ENCODE measurements at places on chromosomes 5 and 9.

- DNase-seq = no peak
Observed at GRCh38 chr9:70625078-70625477, 210.6 kb upstream of the KLF9 start.

DNA sequence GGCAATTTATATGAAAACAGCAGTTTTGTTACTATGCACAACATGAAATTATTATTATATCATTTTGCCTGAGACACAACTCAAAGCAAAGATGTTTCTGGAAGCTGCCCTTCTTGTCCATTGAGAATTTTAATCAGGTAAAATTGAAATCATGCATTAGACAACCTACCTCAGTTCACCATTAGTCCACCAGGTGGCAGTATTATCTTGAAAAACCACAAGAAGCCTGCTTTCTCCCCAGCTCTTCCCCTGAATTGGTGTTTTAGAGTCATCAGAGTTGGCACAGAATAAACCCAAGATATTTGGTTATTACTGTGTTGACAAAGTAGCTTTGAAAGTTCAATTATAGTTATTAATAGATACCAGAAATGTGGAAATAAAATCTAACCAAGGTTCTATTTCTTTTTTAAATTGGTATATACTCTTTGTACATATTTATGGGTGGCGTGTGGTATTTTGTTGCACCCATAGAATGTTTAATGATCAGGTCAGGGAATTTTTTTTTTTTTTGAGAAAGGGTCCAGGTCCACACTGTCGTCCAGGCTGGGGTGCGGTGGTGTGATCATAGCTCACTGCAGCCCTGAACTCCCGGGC is 25.7 kb downstream of the UTP15 start:
- peak; percentile 45 for DNase-seq

DNA sequence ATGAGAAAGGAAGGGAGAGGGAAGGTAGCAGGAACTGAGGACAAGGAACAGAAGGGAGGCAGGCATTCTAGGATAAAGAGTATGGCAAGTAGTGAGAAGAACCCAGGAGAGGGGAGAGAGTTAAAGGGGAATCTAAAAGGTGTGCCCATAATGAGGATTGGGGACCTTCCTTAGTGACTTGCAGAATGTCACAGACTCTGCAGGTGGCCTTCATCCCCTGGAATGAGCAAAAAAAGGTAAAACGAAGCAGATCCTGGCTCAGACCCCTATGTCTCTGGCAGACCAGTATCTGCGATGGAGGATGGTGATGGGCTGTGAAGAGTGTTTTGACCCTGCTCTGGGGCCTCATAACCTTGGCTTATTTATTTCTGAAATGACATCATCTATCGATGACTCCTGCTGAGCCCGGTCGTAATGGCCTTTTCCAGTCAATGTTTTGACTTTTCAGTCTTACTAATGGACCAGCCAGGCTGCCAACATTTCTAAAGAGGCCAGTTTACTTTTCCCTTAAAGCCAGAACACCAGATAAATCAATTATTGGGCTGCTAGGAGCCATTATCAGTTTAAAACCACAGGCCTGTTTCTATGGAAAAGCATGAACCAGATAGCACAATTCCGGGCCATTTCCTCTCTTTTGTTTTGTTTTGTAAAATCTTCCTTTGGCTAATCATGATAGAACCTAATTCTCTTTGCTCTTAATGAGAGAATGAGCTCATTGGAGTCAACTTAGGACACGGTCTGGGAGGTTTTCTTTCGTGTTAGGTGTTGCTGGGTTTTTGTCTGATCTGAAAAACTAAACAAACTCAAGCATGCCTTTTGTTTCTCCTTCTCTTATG is 3.1 kb downstream of the TMOD1 start:
- peak; percentile 70 for DNase-seq

DNA sequence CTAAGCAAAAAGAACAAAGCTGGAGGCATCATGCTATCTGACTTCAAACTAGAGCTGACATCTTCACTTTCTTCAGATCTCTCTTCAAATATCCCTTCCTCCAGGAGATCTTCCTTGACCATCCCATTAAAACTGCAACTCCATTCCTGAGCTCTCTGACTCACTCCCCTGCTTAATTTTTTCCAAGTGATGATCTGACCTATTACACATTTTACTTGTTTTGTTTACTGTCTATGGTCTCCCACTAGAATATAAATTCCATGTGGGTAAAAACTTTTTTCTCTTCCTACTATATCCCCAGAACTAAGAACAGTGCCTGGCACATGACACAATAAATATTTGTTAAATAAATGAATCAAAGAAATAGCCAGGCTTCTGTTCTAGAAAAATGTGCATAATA is 87.5 kb downstream of the SLIT3 start:
- no peak for DNase-seq

GRCh38 chr5:21397693-21398092 is 1409.7 kb upstream of the CDH18 start:
- DNase-seq = no peak

DNA sequence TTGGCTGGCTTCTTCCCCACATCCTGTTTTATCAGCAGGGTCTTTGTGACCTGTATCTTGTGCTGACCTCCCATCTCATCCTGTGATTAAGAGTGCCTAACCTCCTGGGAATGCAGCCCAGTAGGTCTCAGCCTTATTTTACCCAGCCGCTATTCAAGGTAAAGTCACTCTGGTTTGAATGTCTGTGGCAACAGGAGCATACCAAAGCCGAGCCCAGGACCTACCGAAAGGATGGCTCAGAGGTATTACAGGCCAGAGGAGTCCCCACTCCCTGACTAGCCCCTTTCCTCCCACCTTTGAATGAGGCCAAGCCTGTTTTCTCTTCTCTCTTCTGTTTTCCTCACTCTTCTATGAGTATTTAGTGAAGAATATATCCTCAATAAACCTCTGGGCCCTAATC is 271.3 kb downstream of the OSTF1 start:
- no peak for DNase-seq

GRCh38 chr5:90640484-90641059 is 82.0 kb downstream of the ADGRV1 start:
- DNase-seq = peak; percentile 20

DNA sequence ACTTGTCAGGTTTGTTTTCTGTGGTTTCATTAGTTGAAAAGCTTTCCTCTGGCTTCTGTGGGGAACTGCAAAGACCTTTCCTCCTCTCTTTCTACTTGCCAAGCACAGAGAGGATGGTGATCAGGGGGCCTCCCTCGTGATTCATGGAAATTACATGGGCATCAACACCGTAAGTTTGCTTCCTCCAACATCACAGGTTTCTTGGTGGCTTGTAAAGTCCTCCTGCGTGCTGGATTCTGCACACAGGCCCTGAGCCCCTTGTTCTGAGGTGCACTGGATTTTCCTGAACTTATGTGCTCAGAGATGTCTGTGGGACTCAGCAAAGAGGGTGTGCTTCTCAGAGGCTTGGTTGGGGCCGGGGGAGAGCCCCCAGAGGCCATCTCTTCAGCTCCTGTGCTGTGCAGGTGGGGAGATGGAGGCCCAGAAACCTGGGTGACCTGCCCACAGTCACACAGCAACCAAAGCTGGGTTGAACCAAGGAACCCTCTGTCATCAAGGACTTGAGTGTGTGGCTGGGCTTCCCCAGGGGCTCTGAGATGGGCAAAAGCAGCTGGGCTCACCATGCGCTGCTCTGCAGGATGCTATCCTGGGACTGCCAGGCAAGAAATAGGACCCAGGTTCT is 36.5 kb downstream of the RGS3 start:
- DNase-seq = no peak

GRCh38 chr9:34546834-34547827 is 24.3 kb upstream of the ENHO start:
- DNase-seq = peak; percentile 10

- DNase-seq = no peak
Observed at GRCh38 chr5:108382784-108383330, 959 bp upstream of the FBXL17 start.

DNA sequence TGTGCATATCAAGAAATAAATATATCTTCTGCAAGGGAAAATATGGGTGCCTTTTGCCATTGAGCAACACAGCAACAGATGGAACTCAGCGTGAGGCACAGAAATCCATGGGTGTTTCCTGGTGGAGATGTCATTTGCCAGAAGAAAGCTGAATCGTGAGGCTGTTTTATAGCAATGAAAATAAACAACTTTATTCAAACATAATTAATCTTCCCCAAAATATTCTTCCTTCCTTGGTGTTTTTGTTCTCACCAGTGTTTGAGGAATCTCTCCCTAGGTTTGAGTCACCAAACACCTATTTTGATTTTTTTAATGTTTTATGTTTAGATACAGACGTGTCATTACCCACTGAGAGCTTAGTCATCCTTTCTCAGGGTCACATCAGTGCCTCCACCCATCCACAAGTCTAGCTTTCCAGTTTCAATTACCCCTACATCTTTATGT is 65.8 kb upstream of the PAPPA start:
- DNase-seq = peak; percentile 20

- no peak for DNase-seq
Observed at GRCh38 chr9:5389109-5389732, 48.5 kb downstream of the PLGRKT start.

- DNase-seq = no peak
Observed at GRCh38 chr9:107925749-107926297, 436.3 kb upstream of the KLF4 start.

Data from NCI-H774 (cell line).